ENCODE measurements at places on chromosomes 4 and X.

DNA sequence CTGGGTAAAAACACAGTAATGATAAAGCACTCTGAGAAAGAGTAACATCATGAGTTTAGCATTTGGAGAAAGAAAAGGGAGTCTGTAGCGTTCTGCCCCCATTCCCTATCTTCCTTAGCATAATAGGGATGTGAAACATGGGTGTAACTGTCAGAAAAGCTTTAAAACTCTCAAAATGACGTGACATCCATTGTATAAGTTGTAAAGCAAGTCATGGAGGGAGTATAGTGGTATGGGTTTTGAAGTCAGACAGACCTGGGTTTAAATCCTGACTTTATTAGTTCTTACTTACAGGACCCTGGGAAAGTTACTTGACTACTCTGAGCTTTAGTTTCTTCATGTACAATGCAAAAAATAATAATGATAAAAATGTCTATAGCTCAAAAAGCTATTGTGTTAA is 17.1 kb downstream of the FBXO8 start:
- no peak for DNase-seq

DNA sequence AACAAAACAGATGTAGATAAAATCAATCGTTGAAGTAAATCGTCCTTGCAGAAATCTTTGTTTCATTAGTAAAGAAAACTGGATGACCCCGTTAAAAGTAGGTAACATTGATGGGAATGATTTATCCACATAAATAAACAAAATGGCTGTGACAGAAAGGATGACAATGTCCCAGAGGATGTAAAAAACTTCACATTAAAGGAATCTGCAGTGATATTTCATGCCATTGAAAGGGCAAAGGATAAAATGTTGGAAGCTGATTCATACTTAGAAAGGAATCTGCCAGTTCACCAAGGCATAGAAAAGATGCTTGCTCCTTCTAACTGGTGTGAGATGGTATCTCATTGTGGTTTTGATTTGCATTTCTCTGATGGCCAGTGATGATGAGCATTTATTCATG is 24.2 kb upstream of the EPGN start:
- DNase-seq, result no peak

GRCh38 chrX:109707319-109707718 is 25.7 kb downstream of the ACSL4 start:
- DNase-seq, result no peak

- DNase-seq, result no peak
These were observed 3.1 kb upstream of the FAM241A start for GRCh38 chr4:112142182-112142581.

DNA sequence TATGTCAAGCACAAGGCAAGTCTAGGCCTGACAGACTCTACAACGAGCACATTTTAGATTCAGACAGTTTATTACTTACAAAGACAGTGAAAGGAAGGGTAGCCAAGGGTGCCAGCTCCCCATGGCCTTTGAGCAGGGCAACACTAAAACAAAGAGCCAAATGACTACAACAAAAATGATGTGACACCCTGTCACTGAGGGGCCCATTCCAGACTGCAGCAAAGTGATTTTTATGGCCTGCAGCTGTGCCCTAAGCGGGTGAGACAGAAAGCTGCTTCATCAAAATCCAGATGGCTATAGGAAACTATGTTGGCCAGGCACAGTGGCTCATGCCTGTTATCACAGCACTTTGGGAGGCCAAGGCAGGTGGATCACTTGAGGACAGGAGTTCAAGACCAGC is 13.4 kb upstream of the RP2 start:
- no peak for DNase-seq
